ENCODE measurements at places on chromosomes 1 and 21.
A peak's percentile ranks its signal among the peaks of the same experiment; 100 is the strongest.

- DNase-seq, result no peak
These were observed 1.2 kb downstream of the DMRTA2 start for GRCh38 chr1:50421768-50422674.

DNA sequence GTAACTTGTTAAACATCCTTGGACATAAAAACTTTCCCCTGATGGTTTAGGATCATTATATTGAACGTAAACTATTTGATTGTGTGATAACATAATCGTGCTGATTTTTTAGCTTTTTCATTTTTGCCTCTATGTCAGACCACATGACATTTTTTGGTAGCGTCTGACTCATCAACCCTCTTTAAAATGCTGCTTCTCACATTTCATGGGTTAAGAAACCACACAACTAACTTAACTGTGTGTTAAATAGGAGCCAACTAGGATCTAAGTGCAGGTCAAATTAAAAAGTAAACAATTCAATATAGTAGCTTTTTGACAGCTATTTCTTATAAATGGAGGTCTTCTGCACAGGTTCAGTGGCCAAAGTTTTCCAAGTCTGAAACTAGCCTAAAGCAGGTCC is 9.8 kb downstream of the BTG3 start:
- no peak for DNase-seq

DNA sequence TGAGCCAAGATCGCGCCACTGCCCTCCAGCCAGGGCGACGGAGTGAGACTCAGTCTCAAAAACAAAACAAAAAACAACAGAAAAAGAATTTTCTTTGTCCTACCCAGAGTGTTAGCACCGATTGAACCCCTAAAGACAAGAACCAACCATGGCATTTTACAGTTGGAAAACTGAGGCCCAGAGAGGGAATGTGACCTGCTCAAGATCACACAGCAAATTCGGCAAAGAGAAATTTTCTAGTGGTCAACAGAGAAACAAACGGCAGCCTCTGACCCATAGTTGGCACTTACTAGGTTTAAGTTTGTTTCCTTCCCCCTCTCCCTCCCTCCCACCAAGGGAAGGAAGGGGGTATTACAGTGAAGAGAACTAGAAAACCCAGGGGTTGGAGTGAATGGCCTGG is 20.5 kb upstream of the ACTL8 start:
- no peak for DNase-seq

DNA sequence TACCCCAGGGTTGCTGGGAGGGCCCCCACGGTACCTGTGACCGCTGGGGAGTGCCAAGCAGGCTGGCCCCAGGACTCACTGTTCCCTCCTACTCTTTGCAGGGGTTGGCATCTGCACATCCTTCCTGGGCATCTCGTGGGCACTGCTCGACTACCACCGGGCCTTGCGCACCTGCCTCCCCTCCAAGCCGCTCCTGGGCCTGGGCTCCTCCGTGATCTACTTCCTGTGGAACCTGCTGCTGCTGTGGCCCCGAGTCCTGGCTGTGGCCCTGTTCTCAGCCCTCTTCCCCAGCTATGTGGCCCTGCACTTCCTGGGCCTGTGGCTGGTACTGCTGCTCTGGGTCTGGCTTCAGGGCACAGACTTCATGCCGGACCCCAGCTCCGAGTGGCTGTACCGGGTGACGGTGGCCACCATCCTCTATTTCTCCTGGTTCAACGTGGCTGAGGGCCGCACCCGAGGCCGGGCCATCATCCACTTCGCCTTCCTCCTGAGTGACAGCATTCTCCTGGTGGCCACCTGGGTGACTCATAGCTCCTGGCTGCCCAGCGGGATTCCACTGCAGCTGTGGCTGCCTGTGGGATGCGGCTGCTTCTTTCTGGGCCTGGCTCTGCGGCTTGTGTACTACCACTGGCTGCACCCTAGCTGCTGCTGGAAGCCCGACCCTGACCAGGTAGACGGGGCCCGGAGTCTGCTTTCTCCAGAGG is 6.8 kb downstream of the XKR8 start:
- DNase-seq, result no peak

DNA sequence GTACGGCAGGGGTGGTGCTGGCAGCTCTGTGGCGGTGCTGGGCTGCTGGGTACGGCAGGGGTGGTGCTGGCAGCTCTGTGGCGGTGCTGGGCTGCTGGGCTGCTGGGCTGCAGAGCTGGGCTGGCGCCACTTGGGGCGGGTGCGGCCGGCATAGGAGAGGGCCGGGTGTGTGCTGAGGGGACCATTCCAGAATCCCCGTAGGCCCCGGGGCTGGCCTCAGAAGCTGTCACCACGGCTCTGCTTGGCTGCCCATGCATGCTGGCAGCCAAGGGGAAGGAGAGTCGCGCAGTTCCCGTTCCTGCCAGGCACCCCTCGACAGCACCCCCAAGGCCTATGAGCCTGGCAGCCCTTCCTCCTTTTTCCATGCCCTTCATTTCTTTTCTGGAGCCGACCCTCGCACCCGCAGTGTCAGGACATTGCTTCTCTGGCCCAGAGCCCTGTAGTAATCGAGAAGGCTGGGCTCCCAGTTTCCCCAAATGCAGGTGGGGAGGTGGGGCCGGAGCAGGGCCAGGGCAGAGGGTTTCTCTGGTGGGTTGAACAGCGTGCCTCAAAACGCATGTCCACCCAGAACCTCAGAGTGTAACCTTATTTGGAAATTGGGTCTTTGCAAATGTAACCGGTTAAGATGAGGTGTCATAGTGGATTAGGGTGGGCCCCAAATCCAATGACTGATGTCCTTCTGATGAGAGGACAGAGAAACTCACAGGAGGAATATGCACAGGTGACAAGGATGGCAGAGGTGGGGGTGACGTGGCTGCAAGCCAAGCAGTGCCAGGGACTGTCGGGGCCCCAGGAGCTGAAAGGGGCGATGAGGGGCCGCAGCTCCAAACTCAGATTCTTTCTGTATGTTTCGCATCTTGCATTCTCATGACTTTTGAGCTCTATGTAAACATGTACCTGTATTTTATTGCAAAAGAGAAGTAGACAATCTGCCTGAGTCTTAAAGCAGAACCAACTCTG is 71.0 kb upstream of the ACTRT2 start:
- no peak for DNase-seq

GRCh38 chr1:97200595-97200994 is 479.0 kb downstream of the PTBP2 start:
- DNase-seq, result no peak

GRCh38 chr21:46622226-46622625 is 13.2 kb upstream of the PRMT2 start:
- peak; percentile 52 for DNase-seq

GRCh38 chr1:245433561-245433960 is 278.8 kb downstream of the KIF26B start:
- no peak for DNase-seq

- no peak for DNase-seq
These were observed 11.2 kb downstream of the LRRC42 start for GRCh38 chr1:53957194-53957818.

DNA sequence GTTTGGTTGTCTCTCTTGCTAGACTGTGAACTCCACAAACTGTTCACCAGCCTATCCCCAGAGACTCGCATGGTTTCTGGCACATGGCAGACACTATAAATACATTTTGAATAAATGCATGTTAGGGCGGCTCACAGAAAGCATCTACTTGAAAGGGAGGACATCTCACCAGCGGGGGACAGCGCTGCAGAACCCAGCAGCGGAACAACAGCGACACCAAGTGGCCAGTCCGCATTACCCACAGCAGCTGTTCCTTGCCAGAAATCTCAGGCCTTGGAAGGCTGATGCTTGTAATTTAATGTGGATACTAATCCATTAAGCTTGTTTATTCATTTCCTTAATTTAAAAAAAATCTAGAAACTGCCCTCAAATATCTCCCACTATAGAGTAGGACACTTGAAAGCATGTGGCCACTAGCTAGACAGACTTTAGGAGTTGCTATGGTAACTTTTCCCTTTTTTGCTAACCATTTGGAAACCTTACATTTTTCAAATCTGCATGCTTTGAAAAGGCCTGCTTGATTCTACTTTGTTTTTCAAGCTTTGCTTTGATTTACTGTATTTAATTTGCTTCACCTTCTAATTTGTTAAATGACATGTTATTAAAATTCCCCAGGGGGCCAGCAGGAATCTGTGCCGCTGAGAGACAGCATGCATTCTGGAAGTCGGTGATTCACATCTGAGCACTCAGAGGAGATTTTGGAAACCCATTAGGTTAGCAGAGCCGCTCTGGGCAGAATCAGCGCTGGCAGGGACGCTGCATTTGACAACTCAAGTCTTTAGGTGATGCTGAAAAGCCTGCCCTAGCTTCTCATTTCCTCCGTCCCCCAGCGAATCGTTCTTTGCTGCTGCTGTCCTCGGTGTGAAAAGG is 63.5 kb upstream of the SSX2IP start:
- peak; percentile 20 for DNase-seq

DNA sequence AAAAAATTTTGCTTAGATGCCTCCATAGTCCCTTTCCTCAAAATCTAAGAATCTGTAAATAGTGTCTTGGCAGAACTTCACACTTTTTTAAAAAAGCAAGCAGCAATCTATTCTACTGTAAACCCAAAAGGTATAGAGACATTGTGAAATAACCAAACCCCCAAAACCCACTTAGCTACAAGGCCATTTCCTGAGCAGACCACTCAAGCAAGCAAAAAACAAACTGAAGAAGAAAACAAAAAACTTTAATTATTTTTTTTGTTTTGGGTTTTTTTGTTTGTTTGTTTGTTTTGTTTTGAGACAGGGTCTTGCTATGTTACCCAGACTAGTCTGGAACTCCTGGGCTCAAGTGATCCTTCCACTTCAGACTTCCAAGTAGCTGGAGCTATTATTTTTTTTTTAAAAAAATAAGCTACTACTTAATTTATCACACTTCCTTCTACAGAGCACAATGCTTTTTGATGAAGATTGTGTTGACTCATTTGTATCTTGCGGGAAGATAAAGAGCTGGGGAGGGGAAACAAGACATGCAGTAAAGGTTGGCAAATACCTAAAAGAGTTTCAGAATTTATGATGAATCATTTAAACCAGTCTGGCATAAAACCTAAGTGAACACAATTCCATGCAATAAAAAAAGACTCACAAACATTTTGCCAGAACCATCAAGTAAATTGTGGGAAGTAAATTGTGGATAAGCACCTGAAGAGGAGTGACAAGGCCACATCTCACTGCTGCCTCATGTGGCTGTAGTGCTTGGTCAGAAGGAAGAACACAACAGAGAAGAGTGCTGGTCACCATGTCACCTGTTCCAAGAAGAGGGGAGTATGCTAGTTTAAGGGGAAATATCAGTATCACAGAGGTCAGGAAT is 2.7 kb upstream of the PTPN22 start:
- DNase-seq, result no peak

DNA sequence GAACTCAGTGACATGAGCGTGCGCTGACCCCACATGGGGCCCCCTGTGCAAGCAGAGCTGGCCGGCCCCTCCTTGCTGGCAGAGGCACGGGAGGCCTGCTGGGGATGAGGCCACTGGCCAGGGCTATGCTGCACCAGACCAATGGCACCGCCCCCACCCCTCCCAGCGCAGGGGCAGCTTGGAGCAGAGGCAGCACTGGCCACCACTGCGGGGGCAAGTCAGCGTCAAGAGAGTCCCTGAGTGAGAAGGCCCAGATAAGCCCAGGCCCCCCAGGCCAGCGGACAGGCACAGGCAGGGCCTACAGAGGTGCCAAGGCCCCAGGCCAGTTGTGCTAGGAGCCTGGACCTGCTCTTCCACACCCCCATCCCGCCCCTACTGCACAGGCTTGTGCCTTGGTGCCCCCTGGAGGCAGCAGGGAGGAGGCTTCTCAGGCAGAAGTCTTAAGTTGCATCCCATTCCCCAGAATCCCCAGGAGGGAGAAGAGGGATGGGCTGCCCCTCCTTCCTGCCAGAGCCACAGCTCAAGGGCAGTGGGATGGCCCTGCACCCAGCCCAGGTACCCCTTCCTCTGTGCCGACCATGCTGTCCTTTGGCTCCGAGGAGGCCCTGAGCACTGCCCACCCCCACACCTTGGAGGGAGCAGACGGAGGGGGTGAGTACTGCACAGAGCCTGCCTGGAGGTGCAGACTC is 35.8 kb downstream of the EPHX1 start:
- DNase-seq, result no peak

GRCh38 chr1:96580920-96581319 is 140.7 kb upstream of the PTBP2 start:
- no peak for DNase-seq

- DNase-seq, result no peak
These were observed 22.7 kb downstream of the MATN1 start for GRCh38 chr1:30700528-30701257.

- no peak for DNase-seq
These were observed 11.6 kb downstream of the RNF223 start for GRCh38 chr1:1062348-1063163.

- DNase-seq, result no peak
These were observed 3.0 kb upstream of the PKN2 start for GRCh38 chr1:88680911-88681622.

- DNase-seq, result no peak
These were observed 15.6 kb upstream of the ZNF669 start for GRCh38 chr1:247119600-247120407.

DNA sequence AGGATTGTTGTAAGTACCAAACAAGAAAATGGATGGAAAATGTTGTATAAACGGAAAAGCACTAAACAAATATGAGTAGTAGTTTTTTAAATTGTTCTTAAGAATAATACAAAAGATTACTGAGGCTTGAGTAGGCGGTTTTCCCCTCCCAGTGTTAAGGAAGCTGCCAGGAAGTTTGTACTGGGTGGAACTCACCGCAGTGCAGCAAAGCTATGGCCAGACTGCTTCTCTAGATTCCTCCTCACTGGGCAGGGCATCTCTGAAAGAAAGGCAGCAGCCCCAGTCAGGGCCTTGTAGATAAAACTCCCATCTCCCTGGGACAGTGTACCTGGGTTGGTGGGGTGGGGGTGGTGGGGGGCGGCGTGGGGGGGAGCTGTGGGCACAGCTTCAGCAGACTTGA is 58.7 kb downstream of the XCL2 start:
- DNase-seq, result no peak

DNA sequence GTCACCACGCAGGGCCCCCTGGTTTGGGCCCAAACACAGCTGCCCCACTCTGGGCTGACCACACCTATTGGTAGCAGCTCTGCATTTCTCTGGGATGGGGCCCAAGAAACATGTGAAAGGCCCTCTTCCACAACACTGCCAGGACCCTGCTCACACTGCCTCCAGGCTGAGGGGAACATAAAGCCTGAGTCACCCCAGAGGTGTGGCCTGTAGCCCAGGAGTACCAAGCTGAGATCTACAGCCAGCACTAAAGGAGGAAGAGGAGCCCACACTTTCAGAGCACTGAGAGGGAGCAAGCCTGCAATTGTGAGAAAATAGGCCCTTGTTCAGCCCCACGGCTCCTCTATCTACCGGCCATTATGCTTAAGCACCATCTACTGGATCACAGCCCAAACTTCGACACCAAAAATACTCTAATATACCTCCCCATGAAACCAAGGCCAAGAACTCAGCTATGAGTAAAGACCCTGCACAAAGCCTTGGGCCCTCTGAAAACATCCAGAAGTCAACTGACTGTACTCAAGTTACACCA is 14.4 kb upstream of the OR2T10 start:
- DNase-seq, result no peak

Data from C1 segment of cervical spinal cord (tissue), 14 donors.